ENCODE measurements at places on chromosomes 5 and 9.

GRCh38 chr5:72231991-72232703, 87.9 kb downstream of the MRPS27 start:
- no peak for DNase-seq

GRCh38 chr9:136694163-136694871, 7.1 kb upstream of the AGPAT2 start:
- no peak for DNase-seq

DNA sequence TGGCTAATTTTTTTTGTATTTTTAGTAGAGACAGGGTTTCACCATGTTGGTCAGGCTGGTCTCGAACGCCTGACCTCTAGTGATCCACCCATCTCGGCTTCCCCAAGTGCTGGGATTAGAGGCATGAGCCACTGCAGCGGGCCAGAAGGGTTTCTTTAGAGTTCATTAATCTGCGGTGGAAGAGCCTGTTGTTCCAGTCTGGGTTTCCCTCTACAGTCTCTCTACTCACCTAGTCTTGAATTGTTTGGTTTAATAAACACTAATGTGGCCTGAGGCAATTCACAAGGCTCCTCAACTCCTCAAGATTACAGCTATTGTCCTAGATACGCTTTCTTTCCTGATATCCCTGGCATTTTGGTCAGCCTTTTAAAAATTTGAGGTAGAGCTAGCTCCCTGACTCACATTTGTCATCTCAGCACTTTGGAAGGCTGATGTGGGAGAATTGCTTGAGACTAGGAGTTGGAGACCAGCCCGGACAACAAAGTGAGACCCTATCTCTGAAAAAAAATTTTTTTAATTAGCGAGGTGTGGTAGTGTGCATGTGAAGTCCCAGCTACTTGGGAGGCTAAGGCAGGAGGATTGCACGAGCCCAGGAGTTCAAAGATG, 4.6 kb upstream of the SAR1B start:
- no peak for DNase-seq

- DNase-seq, result no peak
These were observed 315.5 kb downstream of the SLIT3 start for GRCh38 chr5:168985454-168985853.

DNA sequence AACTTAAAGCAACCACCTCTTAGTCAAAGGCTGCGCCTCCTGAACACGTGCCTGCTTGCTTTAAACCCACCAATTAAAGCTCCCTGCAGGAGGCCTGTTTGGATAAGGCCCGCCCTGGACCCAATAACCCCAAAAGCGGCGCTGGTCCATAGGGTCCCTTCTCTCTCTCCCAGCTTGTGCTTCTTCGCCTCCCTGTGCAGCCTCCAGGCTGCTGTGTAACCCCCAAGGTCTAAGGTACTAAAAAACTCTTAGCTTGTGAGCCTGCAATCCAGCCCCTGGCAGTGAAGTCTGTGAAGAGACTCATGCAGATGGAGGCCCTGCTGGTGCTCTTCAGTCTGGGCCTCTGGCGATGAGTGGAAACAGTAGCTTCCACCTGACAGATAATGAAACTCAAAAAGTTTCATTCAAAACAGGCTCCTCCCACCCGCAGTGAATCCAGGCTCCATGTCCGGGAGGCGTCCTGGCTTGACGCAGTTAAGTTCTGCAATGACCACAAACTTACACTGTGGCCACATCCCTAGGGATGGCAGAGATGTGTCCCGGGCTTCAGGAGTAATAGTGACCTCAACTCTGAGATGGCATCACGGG, 97.3 kb downstream of the PRRT1B start:
- DNase-seq, result no peak

DNA sequence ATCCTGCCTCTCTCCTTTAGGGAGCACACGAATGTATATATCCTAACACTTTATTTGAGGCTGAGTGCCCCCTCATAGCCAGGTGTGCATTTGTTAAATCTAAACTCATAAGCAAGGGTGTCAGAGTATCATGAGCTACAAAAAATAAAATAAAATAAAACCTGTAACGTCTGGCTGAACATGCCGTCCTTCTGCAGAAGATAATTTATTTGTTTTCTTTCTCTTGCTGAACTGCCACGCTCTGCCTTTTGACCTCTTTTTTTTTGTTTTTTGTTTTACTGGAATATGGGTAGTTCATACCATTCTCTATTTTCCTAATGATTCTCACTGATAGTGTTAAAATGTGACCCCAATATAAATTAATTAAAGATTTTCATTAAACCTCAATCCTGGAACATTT, 117.7 kb upstream of the MPDZ start:
- DNase-seq, result no peak

- DNase-seq, result no peak
These were observed 8.7 kb upstream of the SLC2A8 start for GRCh38 chr9:127388037-127388855.
